ENCODE measurements at places on chromosomes 5 and 9.

- no peak for DNase-seq
Measured at GRCh38 chr5:116574367-116575325, at the start of gene SEMA6A. SEMA6A (minus strand) TSS chr5:116574823; CDS start chr5:116504944, 69,879 bp downstream.

GRCh38 chr9:127295005-127295404 is 30.4 kb downstream of the GARNL3 start:
- no peak for DNase-seq

- no peak for DNase-seq
Measured at GRCh38 chr5:174195517-174195916, 150.0 kb downstream of the NSG2 start.

GRCh38 chr5:32683125-32683524 is 28.0 kb upstream of the NPR3 start:
- DNase-seq: no peak

- DNase-seq: no peak
Measured at GRCh38 chr9:92608909-92609445, 61.0 kb downstream of the IPPK start.

- no peak for DNase-seq
Measured at GRCh38 chr5:50990296-50990924, 324.0 kb downstream of the PARP8 start.

Data from activated T-helper 1 cell treated with anti-CD3 and anti-CD28 coated beads, Interleukin-2, amount 50 U/mL, for 16 hours (primary cell).